ENCODE measurements at places on chromosomes 1 and 21. TPM values are rescaled to one million over a fixed set of nuclear protein-coding genes. Genes with fewer than 3 reads are reported as not detected.

Gene TBX15
- polyA plus RNA-seq, result 0.09 TPM

Gene FAM177B
- polyA plus RNA-seq, result 3.8 TPM

Gene INSRR
- polyA plus RNA-seq, result not detected

Gene MARK1
- polyA plus RNA-seq, result 2.1 TPM

Gene S100A9
- polyA plus RNA-seq, result 57.0 TPM

Gene CREB3L4
- 16.9 TPM for polyA plus RNA-seq

Gene TMEM200B
- polyA plus RNA-seq, result 0.81 TPM

Gene NOS1AP
- polyA plus RNA-seq, result 1.8 TPM

Gene CFAP74
- polyA plus RNA-seq, result 0.06 TPM
